ENCODE measurements at places on chromosomes 7 and 10.

DNA sequence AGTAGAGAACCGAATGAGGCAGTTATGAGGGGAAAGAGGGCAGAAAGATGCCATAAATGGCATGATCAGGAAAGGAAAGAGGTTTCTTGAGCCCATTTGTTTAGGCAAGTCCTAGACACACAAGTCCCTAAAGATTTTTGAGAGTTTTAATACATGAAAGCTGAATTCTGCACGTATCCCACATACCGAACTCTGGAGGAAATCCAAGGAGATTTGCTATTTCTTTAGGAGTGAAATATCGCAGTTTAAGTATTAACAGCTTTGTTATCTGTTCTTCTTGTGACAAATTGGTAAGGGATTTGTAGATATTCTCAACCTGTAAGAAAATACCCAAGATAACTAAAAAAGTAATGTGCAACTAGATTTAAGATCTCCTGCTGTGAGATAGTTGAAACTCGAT, 23.7 kb upstream of the CUBN start:
- DNase-seq, result no peak

GRCh38 chr7:156122752-156123354, 310.6 kb upstream of the SHH start:
- no peak for DNase-seq

GRCh38 chr10:114271075-114271778, 32.2 kb downstream of the VWA2 start:
- no peak for DNase-seq

GRCh38 chr10:87054373-87055295, 34.5 kb downstream of the FAM25A start:
- DNase-seq, result no peak

Measured in erythroblast (primary cell).